ENCODE measurements at places on chromosomes 7 and 10.

GRCh38 chr10:1774796-1775195, 37.5 kb upstream of the ADARB2 start:
- DNase-seq: no peak

DNA sequence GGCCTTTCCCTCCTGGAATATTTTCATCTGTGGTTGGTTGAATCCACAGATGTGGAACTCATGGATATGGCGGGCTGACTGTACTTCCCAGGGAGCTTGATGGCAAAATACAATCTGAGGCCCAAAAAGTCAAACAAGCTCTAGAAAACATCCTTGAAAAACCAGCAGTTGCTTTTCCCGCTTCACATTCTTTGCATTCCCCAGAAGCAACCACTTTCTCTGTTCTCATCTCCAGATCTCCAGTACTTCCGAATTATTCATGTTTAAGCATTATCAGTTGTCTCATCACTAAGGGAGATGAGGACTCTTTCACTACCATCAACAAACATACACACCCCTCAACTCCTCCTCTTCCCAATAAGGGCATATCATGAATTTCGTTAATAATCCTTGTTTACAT, 55.3 kb downstream of the KIF5B start:
- no peak for DNase-seq

GRCh38 chr10:14016011-14016536, 314.6 kb downstream of the FRMD4A start:
- no peak for DNase-seq

GRCh38 chr10:50855461-50855860, 30.0 kb downstream of the A1CF start:
- DNase-seq: no peak

- no peak for DNase-seq
Measured at GRCh38 chr7:85456254-85456653, 269.4 kb upstream of the SEMA3D start.

DNA sequence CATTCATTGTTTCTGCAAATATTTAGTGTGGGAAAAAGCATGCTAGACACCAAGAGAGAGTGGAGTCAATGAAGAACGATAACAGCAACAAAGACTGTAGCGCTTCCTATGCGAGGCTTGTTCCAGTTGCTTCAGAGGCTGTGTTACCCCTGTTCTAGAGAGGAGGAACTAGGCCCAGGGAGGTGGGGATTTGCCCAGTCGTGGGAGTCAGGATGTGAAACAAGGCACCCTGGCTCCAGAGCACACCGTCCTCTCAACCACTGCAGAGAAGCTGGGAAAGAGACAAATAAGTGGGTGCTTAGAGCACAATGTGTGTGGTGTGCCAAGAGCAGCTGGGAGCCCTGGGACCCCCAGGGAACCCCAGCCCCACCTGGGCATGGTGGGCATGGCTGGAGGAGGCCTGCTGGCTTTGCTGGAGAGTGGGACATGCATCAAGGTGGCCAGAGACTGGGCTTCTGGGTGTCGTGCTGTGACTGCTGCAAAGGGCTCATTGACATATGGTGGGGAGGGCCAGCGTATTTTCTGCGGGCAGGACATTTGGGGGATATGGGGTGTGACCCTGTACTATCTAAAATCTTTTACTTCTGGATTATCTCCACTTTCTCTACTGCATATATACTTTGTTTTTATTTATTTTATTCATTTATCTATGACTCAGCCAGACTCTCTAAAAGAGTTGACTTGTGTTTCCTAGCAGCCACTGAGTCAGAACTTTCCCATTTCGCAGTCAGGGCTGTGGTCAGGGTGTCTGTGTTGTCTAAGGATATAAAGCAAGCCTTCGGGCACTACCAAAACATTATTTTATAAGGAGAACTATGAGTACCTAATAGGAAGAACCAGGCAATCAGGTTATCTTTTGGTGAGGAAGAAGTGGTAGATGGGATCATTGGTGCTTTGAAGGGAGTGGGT, 95.4 kb downstream of the TCF7L2 start:
- DNase-seq: no peak

- no peak for DNase-seq
Measured at GRCh38 chr10:49093922-49094321, 21.4 kb downstream of the VSTM4 start.

DNA sequence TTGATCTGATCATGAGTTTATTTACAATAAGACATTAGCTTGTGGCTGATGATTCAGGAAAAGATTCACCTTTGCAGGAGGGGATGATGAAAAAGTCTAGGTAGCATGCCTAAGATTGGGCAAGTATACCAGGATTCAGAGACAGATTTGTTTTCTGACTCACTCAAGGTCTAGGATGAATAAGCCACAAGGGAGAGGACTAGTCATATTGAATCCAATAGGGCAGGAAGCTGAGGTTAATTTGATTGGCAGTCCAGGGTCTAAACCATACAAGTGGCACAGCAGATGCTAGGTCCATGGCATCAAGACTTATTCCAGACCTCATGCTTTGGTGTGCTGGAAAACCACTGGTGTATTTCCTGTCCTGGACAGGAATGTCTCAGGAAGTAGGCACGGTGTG, 1133.4 kb downstream of the XPNPEP1 start:
- DNase-seq: no peak

DNA sequence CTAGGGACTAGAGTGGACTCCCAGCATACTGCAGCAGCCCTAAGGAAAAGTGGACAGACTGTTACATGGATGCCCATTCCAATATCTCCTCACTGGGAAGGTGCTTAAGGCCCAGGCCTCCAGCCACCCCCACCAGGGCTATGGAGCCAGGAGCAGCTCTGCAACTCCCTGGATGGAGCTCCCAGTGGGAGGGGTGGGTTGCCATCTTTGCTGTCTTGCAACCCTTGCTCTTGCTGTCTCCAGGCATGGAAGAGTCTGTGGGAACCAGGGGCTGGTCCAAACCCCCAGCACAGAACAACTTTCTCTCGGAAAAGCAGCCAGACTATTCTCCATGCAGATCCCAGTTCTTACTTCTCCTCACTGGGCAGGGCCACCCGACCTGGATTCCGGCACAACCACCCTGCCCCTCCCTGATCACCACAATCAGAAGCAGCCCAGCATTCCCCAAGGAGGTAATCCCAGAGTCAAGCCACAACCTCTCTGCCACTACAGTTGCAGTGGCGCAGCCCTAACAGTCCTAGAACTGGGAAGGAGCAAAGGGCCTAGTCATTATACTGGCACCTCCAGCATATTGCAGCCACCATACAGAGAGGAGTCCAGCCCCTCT, 41.8 kb upstream of the ZNF488 start:
- no peak for DNase-seq

DNA sequence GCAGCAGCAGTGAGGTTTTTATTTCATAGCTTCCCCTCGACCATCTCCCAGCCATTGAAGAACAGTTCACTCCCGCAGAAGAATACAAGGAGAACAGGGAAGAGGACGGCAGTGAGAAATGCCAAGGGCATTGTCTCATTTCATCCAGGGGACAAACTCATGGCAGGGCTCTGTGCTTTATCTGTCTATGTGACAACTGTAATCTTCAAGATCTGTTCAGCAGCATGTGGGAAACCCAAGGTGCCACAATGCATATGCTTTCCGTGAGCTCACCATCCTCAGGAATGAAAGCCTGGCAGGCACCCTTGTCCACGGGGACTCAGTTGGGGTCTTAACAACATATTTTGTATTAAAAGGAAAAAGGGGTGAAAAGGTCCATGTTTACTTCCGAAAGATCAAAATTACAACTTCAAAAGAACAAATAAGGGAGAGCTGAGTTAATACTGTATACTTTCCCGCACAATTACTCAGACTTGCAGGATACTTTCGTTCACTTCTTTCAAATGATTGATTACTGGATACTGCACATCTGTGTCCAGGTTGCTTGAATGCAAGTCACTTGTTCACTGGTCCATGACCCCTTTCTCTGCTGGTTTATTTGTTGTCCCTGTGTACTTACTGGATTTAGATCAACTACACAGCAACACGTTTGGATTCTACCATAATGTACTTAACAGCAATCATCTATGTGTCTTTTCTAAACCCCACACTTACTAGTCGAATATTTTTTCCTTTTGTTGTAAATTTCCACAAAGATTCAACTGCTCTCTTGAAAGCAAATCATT, 90.1 kb upstream of the ATP6V0A4 start:
- no peak for DNase-seq

DNA sequence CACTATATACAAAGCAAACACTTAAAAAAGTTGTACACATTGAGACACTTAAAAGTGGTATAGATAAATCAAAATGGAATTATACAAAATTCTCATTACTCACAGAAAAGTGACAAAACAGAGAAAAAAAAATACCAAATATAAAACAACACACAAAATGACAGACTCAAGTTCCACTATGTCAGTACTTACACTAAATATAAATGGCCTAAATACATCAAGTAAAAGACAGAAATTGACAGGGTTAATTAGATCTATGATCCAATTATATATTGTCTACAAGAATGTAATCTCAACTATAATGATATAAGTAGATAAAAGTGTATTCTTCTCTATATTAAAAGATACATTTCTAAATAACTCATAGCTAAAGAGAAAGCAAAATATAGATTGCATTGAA, 401.6 kb upstream of the PFKP start:
- no peak for DNase-seq
